ENCODE measurements at places on chromosomes 2 and 18.

DNA sequence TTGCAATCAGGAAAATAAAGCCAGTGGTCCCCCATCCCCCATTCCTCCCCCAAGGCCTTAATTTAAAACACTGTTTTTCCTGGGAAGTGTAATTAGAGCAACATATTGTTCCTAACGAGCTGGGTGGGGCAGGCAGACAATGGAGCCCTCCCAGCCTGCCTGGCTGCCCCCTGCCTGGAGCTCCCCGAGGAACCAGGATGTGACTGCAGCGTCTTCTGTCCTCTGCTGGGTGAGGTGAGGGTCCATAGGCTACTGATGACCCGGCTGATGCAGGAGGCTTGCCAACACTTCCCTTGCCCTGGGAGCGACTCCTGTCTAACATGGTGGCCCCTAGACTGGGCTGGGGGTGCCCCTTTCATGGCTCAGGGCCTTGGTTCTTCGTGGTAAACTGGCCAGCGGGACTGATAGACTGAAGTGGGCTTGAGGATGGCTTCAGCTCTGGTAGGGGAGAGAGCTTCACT lies 152.4 kb downstream of the DYSF start:
- no peak for DNase-seq

GRCh38 chr2:101400506-101401325 lies 13.4 kb upstream of the CREG2 start:
- DNase-seq = no peak

DNA sequence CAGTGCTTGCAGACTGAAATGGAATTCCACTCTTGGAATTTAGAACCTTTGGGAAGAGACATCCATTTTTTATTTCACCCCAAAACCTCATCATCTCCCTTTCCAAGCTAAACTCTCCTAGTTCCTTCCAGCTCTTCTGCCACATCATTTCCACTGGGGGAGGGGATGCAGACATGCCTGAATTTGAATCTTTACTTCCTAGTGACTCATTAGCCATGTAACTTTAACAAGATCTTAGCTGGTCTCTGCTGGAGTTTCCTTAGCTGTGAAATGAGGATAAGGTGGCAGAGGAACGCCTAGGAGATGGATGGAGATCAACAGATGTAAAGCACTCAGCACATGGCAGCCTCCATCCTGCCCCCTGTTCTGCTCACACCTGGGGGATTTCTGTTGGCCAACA lies 266.8 kb downstream of the EN1 start:
- no peak for DNase-seq

- DNase-seq = no peak
Observed at GRCh38 chr2:11014026-11014425, 102.3 kb downstream of the KCNF1 start.

GRCh38 chr2:128390991-128391630 lies 72.4 kb upstream of the HS6ST1 start:
- no peak for DNase-seq

- no peak for DNase-seq
Observed at GRCh38 chr2:100747996-100748615, 71.8 kb upstream of the NPAS2 start.

GRCh38 chr2:85911097-85911496 lies 22.3 kb upstream of the ST3GAL5 start:
- DNase-seq = no peak

DNA sequence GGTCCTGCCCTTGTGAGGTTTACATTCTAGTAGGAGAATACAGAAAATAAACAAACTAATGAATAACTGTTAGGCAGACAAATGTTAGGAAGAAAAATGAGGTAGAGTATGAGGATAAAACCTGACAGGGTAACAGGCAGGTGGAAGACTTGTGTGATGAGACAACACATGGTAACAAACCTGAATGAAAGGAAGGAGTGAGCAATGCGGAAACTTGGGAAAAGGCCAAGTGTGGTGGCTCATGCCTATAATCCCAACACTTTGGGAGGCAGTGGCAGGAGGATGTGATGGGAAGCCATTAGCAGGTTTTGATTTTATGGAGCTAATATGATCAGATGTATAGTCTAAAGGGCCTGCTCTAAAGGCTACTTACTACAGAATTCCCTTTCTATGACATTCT lies 74.2 kb downstream of the INO80D start:
- DNase-seq = no peak

DNA sequence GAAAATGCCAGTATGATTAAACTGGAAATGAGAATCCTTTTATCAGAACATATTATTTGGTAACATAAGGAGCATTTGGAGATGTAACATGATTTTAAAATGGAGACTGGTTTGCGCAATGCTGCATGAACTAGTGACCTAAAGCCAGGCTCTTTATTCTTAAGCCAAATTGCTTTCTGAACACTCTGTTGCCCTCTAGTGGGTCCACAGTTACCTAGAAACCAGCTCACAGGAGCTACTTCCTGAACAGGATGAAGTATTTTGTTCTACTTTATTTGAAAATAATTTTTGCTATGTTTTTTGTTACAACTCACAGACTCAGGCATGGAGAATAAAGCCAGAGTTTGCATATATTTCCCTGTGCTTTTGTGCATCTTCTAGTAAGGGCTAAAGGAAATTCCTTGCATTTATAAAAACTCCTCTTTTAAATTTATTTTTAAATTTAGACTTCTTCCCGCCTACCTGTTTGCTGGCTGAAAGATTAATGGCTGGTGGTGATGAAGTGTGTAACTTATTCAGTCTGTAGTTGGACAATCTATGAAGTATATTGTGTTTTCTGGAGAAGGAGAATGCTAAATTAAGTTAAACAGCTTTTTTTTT lies 146.7 kb downstream of the PARD3B start:
- peak; percentile 10 for DNase-seq

- DNase-seq = no peak
Observed at GRCh38 chr2:16081316-16082200, 141.2 kb downstream of the MYCN start.

DNA sequence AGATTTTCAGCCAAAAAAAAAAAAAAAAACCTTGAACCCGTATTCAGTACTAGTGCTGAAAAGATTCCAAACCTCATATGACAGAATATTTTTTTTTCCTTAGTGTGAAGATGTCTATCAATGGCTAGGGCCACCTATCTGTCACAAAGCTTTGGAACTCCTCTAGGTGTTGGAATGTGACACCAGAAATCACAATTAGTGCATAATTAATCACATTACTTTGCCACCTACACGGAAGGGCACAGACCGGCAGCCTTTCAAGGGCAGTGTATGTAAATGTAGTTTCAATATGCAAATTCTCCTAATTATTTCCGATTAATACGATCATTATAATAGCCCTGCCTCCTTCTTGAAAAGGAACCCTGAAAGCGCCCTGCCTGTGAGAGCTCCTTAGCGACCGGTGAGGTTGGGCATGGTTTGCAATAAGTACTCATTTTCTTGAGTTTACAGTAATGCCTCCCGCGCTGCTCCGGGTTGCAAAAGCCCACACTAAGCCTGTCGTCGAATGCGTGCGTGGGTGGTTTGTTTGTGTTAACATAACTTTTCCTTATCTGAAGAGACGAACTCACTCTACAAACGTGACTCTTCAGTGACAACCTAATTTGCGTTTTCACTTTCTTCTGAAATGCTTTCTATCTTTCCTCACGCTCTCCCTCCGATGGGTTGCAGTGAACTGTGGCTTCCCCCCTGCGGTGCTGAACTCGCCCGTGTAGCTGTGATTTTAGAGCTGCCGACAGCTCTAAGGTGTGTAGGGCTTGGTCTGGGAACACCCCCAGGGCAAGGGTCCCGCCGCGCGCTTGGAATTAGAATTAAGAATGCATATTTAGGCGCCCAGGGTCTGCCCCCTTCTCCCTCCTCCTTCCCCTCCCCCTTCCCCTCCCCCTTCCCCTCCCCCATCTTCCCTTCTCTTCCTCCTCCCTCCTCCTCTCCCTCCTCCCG lies 765 bp upstream of the ID2 start:
- DNase-seq = peak; percentile 60
